ENCODE measurements at places on chromosomes 2 and 18. TPM values are rescaled to one million over a fixed set of nuclear protein-coding genes. Genes with fewer than 3 reads are reported as not detected.
A peak's percentile ranks its signal among the peaks of the same experiment; 100 is the strongest.

GRCh38 chr18:688323-688722, 24.1 kb downstream of the ENOSF1 start:
- H3K36me3 ChIP-seq: peaks cover 31% of the 10 kb centered on the region
- peaks cover 18% of the 10 kb centered on the region for H3K4me1 ChIP-seq
- no peak for DNase-seq
- no peaks in the 10 kb centered on the region for H3K27me3 ChIP-seq
- no peak overlapping the region for H3K4me3 ChIP-seq

ACTR3 gene
- 192 TPM for total RNA-seq

DNA sequence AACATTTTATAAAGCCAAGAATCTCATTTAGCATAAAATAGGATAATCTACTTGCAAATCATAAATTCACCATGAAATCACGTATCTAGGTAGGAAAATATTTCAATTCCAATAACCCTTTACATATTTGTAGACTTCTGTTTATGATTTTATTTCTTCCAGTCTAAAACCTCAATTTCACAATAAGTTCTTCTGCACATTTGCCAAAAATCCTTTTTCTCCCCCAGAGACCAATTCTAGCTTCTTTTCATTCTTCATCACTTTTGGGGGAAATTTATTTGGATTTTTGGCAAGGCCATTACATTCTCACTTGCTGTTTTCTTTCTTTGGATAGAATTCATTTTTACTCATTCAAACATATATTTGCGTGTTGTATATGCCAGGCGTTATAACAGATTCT, 86.8 kb downstream of the SPRED2 start:
- H3K36me3 ChIP-seq: peaks cover 31% of the 10 kb centered on the region
- H3K27me3 ChIP-seq: no peaks in the 10 kb centered on the region
- H3K4me1 ChIP-seq: peaks cover 14% of the 10 kb centered on the region
- H3K4me3 ChIP-seq: no peak overlapping the region

DNA sequence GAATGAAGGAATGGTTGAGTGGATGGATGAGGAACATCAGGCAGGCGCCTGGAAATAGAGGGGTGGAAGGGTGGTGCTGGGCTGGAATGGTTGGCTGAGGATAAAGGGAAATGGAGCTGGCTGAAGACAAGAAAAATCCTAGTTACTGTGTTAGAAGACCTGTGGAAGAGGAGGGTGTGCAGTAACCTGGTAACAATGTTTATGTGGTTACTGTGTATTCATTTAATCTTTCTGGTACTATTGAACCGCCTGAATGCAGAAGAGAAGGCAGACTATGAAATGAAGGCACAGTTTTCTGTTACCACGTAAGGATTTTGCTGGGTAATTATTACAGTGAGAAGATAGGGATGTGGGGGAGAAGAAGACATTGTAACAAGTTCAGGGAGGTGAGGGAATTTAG, 110.3 kb upstream of the MGAT5 start:
- no peak for DNase-seq
- no peak overlapping the region for H3K4me3 ChIP-seq
- H3K27me3 ChIP-seq: no peaks in the 10 kb centered on the region
- no peaks in the 10 kb centered on the region for H3K36me3 ChIP-seq
- H3K4me1 ChIP-seq: peaks cover 6% of the 10 kb centered on the region

GRCh38 chr2:42089340-42089925, 41.6 kb downstream of the PKDCC start:
- no peaks in the 10 kb centered on the region for H3K36me3 ChIP-seq
- peak; percentile 94 for DNase-seq
- H3K4me1 ChIP-seq: peaks cover 3% of the 10 kb centered on the region
- H3K27me3 ChIP-seq: no peaks in the 10 kb centered on the region

GRCh38 chr18:55579501-55580270, 8.3 kb downstream of the TCF4 start:
- peaks cover 7% of the 10 kb centered on the region for H3K4me1 ChIP-seq
- DNase-seq: no peak
- H3K4me3 ChIP-seq: no peak overlapping the region
- no peak overlapping the region for H3K27ac ChIP-seq
- no peaks in the 10 kb centered on the region for H3K27me3 ChIP-seq
- H3K36me3 ChIP-seq: no peaks in the 10 kb centered on the region

- no peak overlapping the region for H3K4me3 ChIP-seq
- no peaks in the 10 kb centered on the region for H3K36me3 ChIP-seq
- H3K4me1 ChIP-seq: peaks cover 5% of the 10 kb centered on the region
- DNase-seq: no peak
- H3K27me3 ChIP-seq: no peaks in the 10 kb centered on the region
- no peak overlapping the region for H3K27ac ChIP-seq
These were observed 65.3 kb downstream of the SLC40A1 start for GRCh38 chr2:189515264-189515663.

DNA sequence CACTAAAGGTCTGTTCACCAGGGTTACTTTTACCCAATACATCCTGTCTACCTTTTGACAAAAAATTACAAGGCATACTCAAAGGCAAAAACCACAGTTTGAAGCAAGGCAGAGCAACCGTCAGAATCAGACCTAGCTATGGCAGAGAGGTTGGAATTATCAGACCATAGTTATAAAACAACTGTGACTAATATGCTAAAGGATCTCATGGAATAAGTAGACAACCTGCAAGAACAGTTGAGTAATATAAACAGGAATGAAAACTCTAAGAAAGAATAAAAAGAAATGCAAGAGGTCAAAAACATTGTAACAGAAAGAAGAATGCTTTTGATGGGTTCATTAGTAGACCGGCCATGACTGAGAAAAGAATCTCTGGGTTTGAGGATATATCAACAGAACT, 318.8 kb upstream of the KCNH7 start:
- H3K4me1 ChIP-seq: no peaks in the 10 kb centered on the region
- H3K27ac ChIP-seq: no peak overlapping the region
- no peaks in the 10 kb centered on the region for H3K27me3 ChIP-seq
- no peak overlapping the region for H3K4me3 ChIP-seq

ANKRD30B gene
- total RNA-seq: not detected

HOXD8 gene
- not detected for total RNA-seq

GRCh38 chr2:143142598-143142997, 13.4 kb downstream of the ARHGAP15 start:
- H3K27ac ChIP-seq: no peak overlapping the region
- no peak overlapping the region for H3K4me3 ChIP-seq
- no peaks in the 10 kb centered on the region for H3K36me3 ChIP-seq
- H3K27me3 ChIP-seq: no peaks in the 10 kb centered on the region
- no peak for DNase-seq

LINC00305 gene
- not detected for total RNA-seq

RIT2 gene
- total RNA-seq: 0.81 TPM

ACVR1 gene
- total RNA-seq: 18.4 TPM

DNA sequence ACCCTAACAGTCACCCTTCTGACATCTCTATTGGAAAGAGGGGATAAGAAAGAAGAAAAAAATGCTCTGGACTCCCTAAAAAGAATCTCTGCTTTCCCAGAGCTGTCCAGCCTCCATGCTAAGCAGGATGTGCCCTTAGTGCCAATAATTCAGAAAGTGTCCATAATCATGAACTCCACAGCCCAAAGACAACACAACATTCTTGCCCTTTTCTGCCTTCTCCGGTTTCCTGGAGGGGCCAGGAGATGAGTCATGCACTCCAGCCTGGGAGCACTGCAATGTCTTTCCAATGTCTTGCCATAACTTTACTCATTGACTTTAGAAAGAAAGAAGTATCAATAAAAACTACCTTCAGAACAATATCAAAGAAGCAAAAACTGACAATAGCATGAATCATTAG, 44.0 kb downstream of the KLF7 start:
- H3K4me1 ChIP-seq: peaks cover 22% of the 10 kb centered on the region
- no peak overlapping the region for H3K27ac ChIP-seq
- H3K36me3 ChIP-seq: peaks cover 71% of the 10 kb centered on the region
- no peak for DNase-seq
- H3K4me3 ChIP-seq: no peak overlapping the region
- H3K27me3 ChIP-seq: no peaks in the 10 kb centered on the region

GRCh38 chr2:30776831-30777635, 30.2 kb downstream of the CAPN13 start:
- peaks cover 9% of the 10 kb centered on the region for H3K36me3 ChIP-seq
- H3K27ac ChIP-seq: no peak overlapping the region
- H3K27me3 ChIP-seq: no peaks in the 10 kb centered on the region

DNA sequence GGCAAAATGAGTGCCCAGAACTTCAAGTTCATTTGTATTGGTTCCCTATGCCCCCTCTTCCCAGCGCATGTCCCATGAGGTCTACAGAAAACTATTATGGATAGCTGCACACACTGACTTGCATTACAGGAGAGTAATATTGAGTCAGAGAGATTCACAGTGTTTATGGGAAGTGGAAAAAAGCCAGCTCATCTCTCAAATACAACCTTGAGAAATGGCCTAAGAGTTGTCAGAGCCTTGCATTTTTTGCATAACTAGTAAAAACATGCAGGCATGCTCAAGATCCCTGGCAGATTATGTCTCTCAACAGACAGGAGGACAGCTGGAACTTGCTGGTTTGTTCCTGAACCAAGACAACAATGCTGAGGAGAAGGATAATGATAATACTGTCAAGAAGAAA, 1292.8 kb downstream of the DSC3 start:
- no peak overlapping the region for H3K4me3 ChIP-seq
- DNase-seq: no peak
- no peak overlapping the region for H3K27ac ChIP-seq
- H3K27me3 ChIP-seq: no peaks in the 10 kb centered on the region
- no peaks in the 10 kb centered on the region for H3K36me3 ChIP-seq

- no peak overlapping the region for H3K4me3 ChIP-seq
- no peaks in the 10 kb centered on the region for H3K27me3 ChIP-seq
- H3K36me3 ChIP-seq: no peaks in the 10 kb centered on the region
- peaks cover 10% of the 10 kb centered on the region for H3K4me1 ChIP-seq
- H3K27ac ChIP-seq: no peak overlapping the region
These were observed 21.4 kb upstream of the MYO3B start for GRCh38 chr2:170156592-170156991.

DNA sequence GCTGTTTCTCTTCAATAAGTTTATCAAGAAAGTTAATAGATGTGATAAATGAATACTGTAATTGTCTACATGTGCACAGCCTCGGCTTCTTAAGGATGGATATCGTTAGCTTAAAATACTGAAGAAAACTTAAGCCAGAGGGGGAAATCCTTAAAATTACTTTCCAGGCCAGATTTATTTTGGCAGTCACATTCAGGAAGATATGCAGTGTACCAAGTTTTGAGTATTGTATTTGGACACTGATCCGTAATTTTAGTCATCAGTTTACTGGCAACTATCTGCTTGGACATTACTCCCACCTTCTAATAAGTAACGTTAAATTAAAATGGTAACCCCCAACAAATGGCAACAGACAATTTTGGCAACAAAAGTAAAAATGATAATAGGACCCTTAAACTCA, 770.0 kb upstream of the ZEB2 start:
- DNase-seq: no peak
- no peak overlapping the region for H3K4me3 ChIP-seq
- H3K36me3 ChIP-seq: no peaks in the 10 kb centered on the region

SNRNP27 gene
- total RNA-seq: 55.0 TPM

Data from endodermal cell (in vitro differentiated cells).